ENCODE measurements at places on chromosomes 7 and 10.

DNA sequence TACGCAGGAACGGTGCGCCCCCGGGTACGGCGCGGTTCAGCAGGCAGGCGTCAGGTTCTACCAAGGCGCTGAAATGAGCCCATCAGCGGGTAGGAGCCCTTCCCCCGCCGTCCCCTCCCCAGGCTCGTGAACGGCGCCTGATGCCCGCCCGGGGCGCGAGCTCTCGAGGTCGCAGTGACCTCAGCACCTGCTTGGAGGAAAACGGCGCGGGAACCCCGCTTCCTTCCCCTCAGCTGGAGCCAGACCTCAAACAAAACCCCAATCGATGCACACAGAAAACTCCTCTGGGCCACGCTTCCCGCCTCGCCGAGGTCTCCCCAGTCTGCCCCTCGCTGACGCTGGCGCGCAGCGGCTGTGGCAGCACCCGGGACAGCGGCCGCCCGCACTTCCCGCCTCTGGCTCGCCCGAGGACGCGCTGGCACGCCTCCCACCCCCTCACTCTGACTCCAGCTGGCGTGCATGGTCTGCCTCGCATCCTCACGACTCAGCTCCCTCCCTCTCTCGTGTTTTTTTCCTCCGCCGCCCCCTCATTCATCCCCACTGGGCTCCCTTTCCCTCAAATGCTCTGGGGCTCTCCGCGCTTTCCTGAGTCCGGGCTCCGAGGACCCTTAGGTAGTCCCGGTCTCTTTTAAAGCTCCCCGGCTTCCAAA lies 514 bp upstream of the GAD2 start:
- DNase-seq, result no peak

DNA sequence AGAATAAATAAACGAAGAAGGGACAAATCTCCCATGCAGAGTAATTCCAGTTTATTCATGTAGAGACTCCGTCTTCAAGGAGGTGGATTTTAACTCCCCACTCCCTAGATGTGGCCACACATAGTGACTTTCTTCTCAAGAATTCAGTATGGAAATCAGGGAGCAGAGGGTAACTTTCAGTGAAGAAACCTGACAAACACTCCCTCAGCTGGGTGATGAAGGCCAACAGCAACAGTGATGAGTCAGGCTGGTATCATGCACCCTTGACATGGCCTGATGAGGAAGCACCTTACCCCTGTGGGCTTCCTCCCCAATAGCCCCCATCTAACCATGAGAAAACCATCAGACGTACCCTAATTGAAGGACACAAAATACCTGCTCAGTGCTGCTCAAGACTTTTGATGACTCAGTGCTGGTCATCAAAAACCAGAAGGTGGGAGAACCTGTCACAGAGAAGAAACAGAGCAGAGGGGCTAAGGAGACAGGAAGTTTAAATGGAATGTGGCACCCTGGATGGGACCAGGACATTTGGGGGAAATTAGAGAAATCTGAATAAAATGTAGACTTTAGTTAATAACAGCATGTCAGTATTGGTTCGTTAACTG lies 50.6 kb downstream of the ADAMTS14 start:
- no peak for DNase-seq

DNA sequence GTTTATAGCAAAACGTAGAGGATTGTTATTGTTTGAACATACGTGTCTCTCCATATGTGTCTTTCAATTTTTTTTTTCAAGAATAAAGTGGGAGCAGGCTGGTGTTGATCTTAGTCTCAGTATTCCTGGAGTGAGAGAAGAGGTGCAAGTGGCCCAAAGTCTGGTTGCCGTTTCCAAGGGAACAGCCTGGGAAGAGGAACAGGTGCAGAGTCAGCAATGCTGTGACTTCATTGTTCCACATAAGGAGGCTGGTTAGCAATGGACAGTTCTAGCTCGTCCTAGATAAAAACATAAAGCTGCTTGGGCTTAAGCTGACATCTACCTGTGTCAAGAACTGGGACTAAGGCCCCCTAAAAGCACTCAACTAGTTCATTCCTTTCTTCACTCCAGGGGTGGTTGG lies 626.6 kb upstream of the TPK1 start:
- DNase-seq, result no peak

DNA sequence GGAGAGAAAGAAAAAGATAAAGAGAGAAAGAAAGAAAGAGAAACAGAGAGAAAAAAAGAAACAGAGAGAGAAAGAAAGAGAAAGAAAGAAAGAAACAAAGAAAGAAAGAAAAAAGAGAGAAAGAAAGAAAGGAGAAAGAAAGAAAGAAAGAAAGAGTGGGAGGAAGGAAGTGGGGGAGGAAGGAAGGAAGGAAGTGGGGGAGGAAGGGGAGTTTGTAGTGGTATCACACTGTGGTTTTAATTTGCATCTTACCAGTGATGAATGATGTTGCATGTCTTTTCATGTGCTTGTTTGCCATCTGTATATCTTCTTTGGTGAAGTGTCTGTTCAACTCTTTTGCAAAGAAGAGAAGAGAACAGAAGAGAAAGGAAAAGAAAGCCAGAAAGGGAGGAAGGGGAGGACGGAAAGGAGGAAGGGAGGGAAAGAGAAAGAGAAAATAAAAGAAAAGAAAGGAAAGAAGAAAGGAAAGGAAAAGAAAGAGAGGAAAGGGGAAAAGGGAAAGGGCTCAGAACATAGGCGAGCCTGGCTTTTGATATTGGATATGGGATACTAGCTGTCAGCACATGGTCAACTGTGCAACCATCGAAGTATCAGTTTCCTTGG lies 79.2 kb upstream of the FRMD4A start:
- DNase-seq, result no peak

- DNase-seq, result no peak
These were observed 35.2 kb upstream of the PDK4 start for GRCh38 chr7:95631527-95631926.

DNA sequence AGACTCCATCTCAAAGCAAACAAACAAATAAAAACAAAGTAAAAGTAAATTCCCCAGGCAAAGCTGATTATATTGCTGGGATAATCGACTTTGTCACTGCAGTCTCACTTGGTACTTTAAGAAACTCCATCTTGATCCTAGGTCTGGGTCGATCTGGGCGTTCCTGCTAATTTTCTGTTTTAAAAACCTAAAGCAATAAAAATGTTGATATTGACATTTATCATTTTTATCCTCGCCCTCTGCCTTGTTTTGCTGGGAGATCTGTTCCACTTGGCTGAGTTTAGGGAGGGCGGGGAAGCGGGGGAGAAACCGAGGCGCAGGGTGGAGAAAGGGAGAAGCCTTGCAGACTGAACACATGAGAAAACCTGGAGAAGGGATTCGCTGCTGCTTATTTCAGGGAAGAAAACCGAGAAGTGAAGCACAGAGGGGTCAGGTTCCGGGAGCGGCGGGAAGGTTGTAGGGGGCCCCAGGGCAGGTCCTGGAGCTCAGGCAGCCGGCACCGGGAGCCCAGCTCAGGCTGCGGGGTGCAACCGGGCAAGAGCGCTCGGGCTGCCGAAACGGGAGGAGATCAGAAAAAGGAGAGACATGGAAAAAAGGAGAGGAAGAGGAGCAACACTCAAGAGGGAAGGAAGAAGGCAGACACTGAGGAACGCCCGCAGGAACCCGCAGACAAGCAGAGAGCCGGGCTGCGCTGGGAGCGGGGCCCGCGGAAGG lies 27.3 kb upstream of the KMT2C start:
- no peak for DNase-seq

DNA sequence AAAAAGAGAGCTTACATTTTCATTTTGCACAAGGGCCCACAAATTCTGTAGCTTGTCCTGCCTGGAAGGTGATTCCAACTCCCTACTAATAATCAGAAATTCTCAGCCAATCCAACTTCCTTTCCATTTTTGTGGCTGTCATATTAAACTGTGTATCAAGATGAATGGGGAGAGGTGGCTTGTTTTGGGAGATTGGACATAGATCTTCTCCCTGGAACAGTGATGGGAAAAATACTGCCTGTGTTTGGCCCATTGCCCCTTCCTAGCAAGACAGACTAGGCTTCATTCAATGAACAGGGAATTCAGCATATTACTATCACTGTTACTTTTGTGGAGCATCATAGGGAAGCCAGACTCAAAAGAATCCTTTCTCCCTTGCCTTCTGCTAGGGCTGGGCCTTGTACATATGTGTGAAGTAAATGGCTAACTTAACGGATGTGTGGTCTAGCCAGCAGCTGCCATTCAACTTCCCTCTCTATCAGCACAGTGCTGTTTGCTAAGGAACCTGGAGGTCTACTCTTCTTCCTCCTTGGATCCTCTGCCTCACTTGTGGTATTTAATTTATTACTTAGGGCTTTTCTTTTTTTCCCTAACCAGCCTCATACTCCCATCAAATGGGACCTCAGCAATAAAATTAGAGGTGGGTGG lies 326.0 kb downstream of the BICC1 start:
- no peak for DNase-seq

- DNase-seq, result no peak
These were observed 3.7 kb downstream of the PURB start for GRCh38 chr7:44881610-44882009.

- no peak for DNase-seq
These were observed 37.5 kb downstream of the HK1 start for GRCh38 chr10:69315610-69316312.

Data from activated naive CD4-positive, alpha-beta T cell (primary cell).